IMR-90 (cell line): ENCODE measurements at places on chromosomes 1 and 21. TPM values are rescaled to one million over a fixed set of nuclear protein-coding genes. Genes with fewer than 3 reads are reported as not detected.

Gene CYP4A22
- not detected in 2 replicates for total RNA-seq

Gene ADORA1
- total RNA-seq = under 0.01 and 0.36 TPM in 2 replicates

Gene TTC13
- 8.9 and 9.1 TPM in 2 replicates for total RNA-seq

Gene ANGPTL1
- total RNA-seq = under 0.01 TPM in 1 of 2 replicates, not detected in the other

Gene S100A7A
- not detected in 2 replicates for total RNA-seq

Gene AKR7A3
- total RNA-seq = under 0.01 and 0.18 TPM in 2 replicates

DNA sequence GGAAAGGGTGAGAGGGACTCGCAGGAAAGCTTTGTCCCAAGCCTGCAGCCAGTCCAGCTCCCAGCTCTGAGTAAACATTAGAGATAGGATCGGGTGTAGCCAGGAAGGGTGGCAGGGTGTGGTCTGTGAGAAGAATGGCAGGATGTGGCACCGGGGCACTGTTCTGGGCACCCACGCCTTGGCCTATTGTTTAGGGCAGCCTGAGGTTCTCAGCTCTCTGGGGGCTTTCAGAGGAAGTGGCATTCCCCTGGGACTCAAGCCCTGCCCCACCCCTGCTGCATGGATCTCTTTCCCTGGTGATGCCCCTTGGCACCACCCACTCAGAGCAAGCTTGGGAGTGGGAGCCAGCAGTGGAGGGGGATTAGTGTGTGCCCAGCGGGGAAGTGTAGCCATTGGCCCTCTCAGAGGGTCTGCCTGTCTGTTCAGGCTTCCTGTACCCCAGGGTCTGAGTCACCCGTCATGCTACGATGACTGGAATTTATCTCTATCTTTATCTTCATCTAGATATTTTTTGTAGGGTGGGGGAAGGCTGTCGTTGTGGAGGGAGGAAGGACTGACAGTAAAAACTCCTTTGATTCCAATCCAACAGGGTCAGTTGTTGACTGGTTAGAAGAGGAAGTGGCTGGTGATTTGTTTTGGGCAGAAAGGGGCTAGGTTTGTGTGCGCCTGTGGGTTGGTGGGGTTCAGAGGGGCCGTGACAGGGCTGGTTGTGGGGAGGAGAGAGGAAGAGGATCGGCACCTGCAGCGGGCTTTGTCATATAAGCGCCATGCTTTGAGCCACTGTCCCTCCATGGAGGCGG lies 31.6 kb downstream of the SOX13 start:
- DNase-seq = no peak

- no peak for DNase-seq
Measured at GRCh38 chr1:246043556-246043955, 463.5 kb downstream of the SMYD3 start.

DNA sequence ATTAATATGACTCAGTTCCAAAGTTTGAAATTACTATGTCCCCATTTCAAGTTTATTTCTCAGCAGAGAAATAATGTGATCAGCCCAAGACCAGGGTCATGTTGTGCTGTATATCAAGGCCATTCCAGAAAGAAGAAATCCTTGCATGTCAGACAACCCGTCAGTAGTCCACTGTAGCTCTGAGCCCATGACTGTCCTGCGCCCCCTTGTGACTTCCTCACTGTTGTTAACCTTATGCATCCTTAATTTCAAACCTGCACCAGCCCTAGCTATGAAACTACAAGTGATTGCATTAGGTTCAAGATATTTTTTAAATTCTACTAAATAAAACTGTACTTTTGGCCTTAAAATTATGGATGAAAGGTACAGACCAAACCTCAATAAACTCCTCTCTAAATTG lies 133.0 kb downstream of the LRRC7 start:
- DNase-seq = peak; percentile 1

- no peak for DNase-seq
Measured at GRCh38 chr1:239771550-239771949, 320.1 kb upstream of the FMN2 start.

GRCh38 chr1:12275370-12275769 lies 45.5 kb downstream of the VPS13D start:
- no peak for DNase-seq

DNA sequence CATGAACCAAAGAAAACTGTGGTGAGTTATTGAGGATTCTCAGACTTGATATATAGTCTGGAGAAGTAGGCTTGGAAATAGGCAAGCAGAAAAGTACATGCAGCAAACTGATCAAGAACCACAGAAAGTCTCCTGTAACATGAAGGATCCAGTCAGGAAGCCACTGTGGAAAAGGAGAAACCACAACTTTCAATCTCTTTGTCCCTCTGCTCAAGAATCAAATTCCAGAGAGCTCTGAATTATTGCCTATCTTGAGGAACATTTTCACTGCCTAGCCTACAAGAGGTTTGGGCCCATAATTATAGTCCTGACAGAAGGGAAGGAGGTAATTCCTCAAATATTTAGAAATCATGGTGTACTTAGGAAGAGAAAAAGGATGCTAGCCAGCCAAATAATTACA lies 43.0 kb upstream of the ADAMTS1 start:
- DNase-seq = no peak

DNA sequence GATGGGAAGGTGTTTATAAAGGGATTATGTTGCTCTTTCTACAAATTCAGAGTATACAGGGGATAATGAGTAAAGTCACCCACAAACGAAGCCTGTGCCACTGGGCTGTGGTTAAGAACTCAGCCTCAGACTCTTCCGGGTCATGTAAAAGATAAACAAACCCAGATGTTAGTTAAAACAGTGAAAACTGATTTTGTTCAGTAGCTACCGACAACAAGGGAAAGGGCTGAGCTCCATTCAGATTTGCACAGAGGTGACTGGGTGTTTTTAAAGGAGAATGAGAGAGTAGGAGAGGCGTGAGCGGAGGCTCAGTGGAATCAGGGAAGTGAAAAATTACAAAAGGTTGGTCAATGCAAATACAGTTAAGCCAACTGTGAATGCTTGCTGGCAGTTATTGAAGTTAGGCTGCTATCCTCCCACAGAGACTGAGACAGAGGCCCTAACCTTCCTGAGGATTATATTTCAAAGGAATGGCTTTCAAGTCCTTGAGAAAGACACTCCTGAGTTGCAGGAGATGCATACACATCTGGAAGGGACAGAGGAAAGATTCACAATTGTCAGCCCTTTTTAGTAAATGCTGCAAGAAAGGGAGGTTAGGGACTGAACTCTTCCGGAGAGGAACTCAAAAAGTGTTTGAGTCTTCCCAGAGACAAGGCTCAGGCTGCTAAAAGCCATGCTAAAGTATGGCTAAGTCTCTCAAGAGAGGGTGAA lies 29.9 kb upstream of the SAMD13 start:
- DNase-seq = peak; percentile 72

DNA sequence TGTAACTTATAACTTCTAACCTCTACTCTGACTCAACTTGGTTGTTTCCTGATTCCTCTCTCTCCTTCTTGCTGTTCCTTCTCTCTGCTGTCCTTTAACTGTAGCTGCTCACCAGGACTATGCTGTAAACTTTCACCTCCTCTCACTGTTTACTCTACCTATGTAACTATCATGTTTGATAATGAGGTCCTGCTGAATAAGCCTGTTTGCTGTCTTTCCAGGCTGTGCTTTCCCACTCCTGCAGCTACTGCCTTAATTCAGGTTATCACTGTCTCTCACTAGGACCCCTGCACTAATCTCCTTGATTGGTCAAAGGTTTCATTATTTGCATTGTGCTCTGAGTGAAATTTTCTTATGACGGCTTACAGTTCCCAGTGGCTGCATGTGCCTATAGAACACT lies 633.9 kb upstream of the PTBP2 start:
- no peak for DNase-seq

- peak; percentile 66 for DNase-seq
Measured at GRCh38 chr21:31343680-31344480, at the start of gene TIAM1. Gene TIAM1 (minus strand): TSS chr21:31344261. CDS start chr21:31266972, 77,289 bp downstream.

GRCh38 chr1:2270260-2271100 lies 42.4 kb downstream of the SKI start:
- no peak for DNase-seq

GRCh38 chr21:45330075-45330781 lies 42.5 kb upstream of the POFUT2 start:
- DNase-seq = peak; percentile 88

- no peak for DNase-seq
Measured at GRCh38 chr1:193065954-193066353, 6.5 kb downstream of the RO60 start.

DNA sequence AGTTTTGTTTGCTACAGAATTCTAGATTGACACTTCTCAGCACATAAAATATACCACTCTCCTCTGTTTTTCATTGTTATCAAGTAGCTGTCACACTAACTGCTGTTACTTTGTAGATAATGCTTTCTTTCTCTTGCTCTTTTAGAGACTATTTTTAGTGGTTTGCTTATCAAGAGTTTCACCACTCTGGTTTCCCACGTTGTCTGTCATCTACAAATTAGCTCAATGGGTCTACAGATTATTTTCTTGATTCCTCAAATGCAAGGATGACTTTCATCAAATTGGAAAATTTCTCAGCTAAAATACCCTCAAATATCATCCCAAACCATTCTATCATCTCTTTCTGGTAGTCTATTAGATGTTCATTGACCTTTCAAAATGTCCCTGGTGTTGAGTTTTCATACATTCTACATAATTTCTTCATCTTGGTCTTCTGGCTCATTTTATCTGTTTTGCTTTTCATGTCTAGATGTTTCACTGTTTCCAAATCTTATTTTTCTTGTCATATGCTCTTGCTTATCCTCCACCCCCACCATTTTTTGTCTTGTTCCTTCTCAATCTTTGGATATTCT lies 122.5 kb downstream of the TRIM33 start:
- no peak for DNase-seq

- DNase-seq = no peak
Measured at GRCh38 chr1:51565009-51565408, 45.9 kb upstream of the EPS15 start.
